ENCODE measurements at places on chromosomes 7 and 10.

- DNase-seq = no peak
These were observed 81.4 kb upstream of the SHH start for GRCh38 chr7:155893664-155894063.

DNA sequence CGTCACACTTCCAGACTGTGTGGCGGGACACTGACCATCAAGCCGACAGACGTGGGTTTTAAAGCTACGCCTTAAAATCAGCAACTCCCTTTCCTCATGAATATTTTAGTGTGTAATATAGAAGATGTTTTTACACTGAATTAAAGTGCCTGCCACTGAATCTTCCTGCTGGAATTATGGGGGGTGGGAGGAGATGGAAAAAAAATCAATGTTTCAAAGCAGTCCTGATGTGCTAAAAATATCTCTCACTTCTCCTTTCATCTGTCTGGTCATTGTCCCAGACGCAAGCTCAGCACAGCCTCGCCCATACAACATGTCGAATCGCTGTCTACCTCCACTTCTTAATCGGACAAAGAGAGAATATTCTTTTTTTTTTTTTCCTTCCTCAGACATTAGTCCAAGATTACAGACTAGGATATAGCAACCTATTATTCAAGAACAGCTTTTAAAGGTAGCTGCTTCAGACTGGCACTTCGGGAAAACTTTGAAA is 165.1 kb upstream of the KLF14 start:
- DNase-seq = no peak

DNA sequence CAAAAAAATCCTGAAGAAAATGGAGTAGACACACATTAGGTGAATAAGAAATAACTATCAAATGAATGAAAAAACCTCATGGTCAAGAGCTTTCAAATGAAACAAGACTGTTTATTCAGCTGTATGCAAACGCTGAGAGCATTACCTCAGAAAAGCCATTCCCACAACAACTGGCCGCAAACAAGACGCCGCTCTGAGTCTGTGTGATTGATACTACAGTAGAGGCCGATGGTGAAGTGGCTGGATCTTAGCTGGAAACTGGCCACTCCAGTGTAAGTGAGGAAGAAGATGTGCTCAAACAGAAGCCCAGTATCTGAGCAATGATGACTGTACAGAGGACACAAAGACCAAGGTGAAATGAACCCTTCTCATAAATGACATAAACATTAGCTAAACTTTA is 252.4 kb upstream of the GHITM start:
- no peak for DNase-seq

DNA sequence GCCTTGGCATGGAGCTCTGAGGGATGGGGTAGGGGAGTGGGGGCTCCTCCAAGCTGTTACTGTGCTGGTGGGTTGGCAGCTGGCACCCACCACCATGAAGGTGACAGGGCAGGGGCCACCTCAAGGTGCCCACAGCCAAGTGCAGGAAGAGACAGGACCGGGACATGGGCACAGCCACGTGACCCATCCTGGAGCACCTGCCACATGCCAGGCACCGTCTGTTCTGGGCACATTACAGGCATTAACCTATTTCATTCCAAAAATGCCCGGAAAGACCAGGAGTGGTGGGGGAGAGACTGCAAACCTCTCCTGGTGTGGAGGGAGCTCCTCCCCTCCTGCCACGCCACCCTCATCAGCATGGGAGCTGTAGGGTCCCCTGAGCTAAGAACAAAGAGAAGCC is 56.7 kb downstream of the CAMK2B start:
- no peak for DNase-seq

GRCh38 chr10:69641261-69641980 is 11.4 kb downstream of the FAM241B start:
- no peak for DNase-seq

GRCh38 chr10:61066661-61067344 is 122.8 kb upstream of the RHOBTB1 start:
- DNase-seq = no peak

GRCh38 chr10:71696628-71697326 is 22.8 kb downstream of the C10orf105 start:
- peak; percentile 48 for DNase-seq

DNA sequence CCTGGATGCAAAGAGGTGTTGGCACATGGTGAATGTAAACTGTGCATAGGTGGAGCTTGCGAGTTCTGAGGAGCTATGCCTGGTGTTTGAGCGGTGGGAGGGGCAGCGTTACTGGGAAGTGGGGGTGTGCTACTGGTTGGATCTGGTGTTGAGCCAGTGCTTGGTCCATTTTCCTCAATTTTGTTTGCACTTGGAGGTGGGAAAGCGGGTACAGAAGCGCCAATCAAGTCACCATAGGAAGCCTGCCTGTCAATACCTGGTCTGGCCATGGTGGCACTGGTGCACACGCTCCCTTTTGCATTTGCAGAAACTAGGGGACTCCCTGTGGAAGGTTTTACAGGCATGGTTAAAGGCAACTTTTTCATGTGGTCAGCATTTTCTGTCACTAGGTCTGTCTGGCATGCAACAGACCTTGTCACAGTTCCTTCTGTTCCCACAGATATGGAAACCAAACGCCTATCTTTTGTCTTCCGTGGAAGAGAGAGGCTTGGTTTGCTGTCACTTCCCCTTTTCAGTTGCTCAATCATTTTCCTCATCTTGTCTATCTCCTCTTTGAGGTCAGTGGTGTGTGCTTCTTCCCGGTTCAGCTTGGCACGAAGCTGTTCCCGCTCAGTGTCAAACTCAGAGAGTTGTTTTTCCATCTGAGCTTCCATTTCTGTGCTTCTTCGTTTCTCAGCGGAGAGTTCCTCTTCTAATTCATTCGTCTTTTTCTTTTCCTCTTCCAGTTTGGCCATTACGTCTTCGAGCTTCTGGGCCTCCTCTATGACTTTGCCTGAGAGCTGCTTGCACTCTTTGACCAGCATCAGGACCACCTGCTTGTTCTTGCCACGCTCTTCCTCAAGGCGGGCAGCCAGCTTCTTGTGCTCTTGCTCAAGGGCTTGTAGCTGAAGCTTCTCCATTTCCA is 81.1 kb downstream of the CTTNBP2 start:
- DNase-seq = peak; percentile 95

GRCh38 chr7:96936621-96937020 is 68.7 kb upstream of the DLX6 start:
- DNase-seq = no peak

DNA sequence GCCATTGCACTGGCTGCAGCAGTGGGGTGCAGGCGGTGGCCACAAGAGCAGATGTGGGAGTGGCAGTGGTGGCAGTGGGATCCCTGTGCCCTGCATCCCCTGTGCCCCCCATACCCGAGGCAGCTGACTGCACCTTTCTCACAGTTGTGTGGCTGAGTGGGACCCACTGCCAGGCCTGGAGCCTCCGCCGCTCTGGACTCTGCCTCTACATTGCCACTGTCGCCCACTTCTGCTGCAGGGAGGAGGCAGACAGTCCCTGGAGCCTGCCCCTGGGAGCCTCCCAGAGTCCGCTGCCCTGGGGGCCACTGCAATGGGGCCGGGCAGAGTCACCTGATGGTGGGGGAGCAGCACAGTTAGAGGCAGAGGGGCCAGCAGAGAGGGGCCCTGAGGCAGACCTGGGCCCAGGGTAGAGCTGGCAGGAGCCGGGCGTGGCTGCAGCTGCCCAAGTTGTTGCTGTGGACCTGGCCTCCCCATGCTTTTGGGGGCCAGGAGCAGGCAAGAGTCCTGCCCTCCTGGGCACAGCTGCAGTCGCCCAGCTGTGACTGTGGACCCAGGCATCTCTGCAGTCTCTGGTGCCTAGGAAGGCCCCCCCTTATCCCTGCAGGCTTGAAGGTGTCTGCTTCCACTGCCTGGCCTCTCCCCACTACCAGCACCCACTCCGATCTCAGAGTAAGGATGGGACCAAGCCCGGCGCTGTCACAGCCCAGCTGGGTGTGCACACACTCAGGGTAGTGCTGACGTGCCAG is 22.2 kb downstream of the FAM241B start:
- no peak for DNase-seq

Measured in KG1 (cell line).